GM12892 (cell line): ENCODE measurements at places on chromosomes 3 and 15.
A peak's percentile ranks its signal among the peaks of the same experiment; 100 is the strongest.

DNA sequence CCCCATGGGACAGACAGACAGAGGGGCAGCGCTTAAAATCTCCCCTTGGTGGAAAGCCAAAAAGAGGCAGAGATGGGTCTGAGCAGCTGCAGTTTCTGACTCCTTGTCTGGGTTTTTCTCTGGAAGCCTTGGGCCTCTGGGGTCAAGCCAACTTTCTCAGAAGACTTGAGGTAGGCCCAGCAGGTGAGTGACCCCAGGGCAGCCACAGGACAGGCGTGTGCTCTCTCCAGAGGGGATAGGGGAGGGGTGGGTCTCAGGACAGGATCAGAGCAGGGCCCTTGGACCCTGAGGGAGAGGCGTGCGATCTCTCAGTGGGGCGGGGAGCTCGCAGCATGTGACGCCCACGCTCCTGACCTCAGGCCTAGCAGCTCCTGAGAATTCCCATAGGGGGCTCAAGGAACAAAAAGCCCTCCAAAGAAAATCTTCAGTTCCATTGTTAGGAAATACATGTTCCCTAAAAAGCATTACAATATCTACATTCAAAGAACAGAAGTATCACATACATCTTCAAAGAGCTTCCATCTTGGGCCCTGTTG is 34.6 kb upstream of the DUSP7 start:
- DNase-seq, result no peak

GRCh38 chr3:88926221-88926620 is 181.2 kb upstream of the EPHA3 start:
- DNase-seq, result no peak

DNA sequence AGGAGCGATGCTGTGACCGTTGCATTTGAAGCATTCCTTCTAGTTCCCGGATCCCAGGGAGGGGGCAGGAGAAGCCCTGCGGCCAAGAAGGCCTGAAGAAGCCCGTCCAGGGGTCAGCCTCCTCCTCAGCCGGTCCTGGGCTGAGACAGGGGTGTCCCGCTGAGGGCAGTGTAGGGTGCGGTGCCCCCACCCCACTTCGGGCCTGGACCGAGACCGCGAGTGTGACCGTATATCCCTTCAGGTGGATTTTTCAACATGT is 2.8 kb downstream of the OCA2 start:
- DNase-seq, result no peak

DNA sequence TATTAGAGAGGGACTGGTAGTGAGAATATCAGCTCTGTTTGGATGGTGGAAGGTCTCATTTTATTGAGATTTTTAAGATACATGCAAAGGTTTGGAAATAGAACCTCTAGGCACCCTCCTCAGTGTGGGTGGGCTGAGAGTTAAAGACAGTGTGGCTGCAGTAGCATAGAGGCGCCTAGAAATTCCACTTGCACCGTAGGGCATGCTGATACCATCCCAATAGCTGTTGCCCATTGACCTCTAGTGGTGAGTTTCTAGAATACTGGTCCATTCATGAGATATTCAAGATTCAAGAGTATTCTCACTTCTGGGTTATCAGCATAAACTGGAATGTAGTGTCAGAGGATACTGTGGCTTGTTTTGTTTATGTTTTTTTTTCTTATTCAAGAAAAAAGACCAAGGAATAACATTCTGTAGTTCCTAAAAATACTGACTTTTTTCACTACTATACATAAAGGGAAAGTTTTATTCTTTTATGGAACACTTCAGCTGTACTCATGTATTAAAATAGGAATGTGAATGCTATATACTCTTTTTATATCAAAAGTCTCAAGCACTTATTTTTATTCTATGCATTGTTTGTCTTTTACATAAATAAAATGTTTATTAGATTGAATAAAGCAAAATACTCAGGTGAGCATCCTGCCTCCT is 87.2 kb downstream of the TGFBR2 start:
- peak; percentile 13 for DNase-seq

GRCh38 chr3:197512691-197513571 is 42.8 kb downstream of the BDH1 start:
- DNase-seq, result no peak

GRCh38 chr15:85525755-85526154 is 145.4 kb downstream of the AKAP13 start:
- DNase-seq, result no peak

DNA sequence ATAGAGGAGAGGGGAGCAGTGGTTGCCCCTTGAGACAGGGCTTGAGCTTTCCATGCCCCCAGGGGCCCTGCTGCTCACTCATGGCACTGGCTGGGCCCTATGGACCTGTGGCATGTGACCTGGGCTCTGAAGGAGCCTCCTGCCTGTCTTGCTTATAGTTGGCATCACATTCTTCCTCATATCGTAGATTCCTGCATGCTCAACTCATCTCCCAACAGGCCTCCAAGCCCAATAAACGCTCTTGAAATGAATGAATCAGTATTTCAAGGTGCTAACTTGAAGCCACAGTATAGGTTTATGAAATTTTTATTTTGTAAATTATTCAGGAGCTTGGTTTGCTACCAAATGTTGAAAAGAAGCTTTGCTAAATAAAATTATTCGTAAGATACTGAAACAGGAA is 93.3 kb upstream of the SLC7A14 start:
- DNase-seq, result no peak

- DNase-seq, result no peak
Observed at GRCh38 chr3:12891985-12892839, 50.8 kb upstream of the RPL32 start.

- DNase-seq, result no peak
Observed at GRCh38 chr3:190302212-190302867, 19.9 kb downstream of the CLDN1 start.

DNA sequence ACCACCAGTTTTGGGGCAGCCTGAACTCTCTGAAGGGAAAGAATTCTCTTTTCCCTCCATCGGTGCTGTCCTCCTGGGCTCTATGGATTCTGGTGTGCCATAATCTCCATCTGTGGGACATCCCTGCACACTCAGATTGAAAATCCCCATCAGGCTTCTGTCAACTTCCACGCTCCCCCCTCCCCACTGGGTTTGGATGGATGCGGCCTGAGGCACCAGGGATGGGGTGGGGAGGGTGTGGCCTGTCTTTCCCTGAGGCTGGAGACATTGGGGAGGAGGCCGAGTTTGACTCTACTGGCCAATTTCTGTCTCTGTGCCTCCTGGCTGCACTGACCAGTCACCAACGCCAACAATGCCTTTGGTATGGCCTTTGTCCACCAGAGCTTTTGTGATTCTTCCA is 16.3 kb upstream of the FBLN2 start:
- no peak for DNase-seq

GRCh38 chr3:52615166-52615565 is 70.5 kb downstream of the PBRM1 start:
- no peak for DNase-seq

DNA sequence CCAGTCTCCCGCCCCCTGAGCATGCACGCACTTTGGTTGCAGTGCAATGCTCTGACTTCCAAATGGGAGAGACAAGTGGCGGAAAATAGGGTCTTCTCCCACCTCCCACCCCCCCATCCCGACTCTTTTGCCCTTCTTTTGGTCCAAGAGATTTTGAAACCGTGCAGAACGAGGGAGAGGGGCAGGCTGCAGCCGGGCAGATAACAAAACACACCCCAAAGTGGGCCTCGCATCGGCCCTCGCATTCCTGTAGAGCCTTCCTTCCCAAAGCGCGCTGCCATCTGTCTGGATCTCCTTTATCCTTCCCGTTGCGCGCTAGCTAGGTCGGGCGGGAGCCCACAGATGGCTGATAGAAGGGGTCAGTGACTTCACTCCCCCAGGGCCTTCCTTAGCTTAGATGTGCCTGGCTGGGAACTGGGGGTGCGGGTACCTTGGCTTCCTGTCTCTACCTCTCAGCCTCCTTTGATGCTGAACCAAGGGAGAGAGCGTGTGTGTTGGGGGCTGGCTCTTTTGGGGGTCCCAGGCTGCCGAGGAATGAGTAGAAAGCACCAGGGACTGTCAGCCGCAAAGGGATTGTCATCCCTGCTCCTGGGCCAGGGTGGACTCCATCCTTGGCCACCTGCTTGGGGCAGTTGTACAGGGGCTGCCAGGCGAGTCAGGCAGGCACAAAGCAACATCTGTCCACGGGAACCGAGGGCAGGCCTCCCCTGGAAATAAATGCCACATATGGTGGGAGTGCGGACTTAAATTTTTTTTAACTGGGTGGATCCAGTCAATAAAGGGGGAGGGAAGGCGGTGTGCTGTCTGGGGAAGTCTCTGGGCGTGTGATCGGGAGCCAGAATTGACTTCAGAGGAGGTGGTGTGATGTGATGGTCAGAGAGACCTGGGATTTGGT is 1.8 kb downstream of the SMAD3 start:
- no peak for DNase-seq

- DNase-seq, result peak; percentile 41
Observed at GRCh38 chr3:169846458-169847193, 23.1 kb downstream of the LRRC31 start.

GRCh38 chr3:52978109-52978754 is 67.6 kb downstream of the SFMBT1 start:
- no peak for DNase-seq

GRCh38 chr15:60682615-60683014 is 203.7 kb upstream of the ICE2 start:
- no peak for DNase-seq

GRCh38 chr3:174363256-174363655 is 495.9 kb upstream of the NAALADL2 start:
- DNase-seq, result no peak

- DNase-seq, result no peak
Observed at GRCh38 chr3:37641556-37641955, 220.1 kb upstream of the CTDSPL start.

- DNase-seq, result no peak
Observed at GRCh38 chr3:108008106-108008505, 82.7 kb downstream of the CD47 start.

DNA sequence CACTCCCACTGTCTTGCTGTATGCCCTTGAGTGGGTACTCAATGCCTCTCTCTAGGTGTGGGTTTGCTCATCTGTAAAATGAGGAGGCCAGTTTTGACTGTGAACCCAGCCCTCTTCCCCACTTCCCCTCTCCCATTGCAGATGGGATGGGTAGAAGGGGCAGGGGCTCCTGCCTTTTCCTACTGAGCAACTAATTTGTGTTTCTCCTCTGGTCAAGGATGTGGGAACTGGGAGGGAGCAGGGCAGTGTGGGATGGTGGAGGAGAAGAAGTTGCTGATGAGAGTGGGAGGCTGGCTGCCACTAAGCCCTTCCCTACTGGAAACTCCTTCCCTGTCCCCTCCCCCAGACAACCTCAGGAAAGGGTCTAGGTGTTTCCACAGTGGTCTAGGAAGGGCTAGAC is 20.1 kb upstream of the ANKDD1A start:
- no peak for DNase-seq

DNA sequence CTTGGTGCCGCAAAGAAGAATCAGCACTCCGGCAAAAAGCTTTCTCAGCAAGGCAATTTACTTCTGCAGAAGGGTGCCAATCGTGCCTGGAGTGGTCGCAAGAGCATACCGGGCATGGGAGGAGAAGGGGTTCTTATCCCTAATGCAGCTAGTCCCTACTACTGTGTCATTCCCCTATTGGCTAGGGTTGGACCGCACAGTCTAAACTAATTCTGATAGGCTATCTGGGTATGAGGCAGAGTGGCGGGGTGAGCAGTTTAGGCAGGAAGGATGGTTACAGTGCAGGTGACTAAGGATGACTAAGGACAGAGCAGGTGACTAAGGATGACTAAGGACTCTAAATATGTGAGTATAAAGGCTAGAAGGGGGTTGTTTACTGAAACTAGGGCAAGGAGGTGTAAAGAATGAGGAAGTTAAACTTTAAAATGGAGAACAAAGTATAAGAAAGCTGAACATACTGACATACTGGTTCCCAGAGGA is 52.9 kb downstream of the PGBD4 start:
- no peak for DNase-seq

DNA sequence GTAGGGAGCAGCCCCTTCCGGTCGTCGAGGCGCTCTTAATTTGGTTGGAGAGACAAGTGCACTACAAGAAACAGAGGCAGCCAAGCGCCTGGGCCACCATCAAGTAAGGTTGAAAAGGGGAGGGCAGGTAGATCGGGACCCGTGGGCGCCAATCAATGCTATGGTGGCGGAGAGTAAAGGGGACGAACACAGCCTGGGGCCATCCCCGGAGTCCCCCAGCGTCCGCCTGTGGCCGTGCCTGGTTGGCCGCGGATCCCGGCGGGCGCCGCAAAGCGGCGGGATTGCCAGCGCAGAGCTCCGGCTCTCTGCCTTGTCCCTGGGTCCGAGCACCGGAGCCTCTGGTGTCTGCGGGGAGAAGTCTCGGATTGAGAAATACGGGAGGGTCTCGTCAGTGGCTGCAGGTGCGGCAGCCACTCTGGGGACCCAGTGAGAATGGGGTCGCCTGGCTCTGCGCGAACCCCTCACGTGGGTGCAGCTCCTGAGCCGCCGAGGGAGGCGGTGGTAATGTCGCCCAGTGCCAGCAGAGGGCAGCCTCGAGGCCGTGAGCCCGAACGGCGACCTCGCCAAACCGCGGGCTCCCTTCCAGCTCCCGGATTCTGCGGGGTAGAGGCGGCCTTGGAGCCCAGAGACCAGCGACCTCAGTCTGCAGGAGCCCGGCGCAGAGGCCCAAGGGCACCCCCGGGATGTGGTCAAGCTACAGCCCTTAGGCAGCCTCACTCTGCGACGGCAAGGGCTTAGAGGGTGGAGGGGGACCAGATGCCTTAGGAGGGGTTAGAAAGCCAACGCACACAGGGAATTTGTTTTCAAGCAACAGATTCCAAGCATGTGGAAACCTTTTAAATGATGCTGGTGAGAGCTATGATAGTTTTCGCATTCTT is 10.8 kb downstream of the FOXL2 start:
- peak; percentile 88 for DNase-seq

GRCh38 chr3:35954413-35954812 is 315.1 kb downstream of the ARPP21 start:
- no peak for DNase-seq

- DNase-seq, result peak; percentile 80
Observed at GRCh38 chr3:186772701-186773417, 10.5 kb upstream of the EIF4A2 start.

GRCh38 chr3:31652296-31652695 is 119.6 kb downstream of the STT3B start:
- no peak for DNase-seq

- no peak for DNase-seq
Observed at GRCh38 chr3:105802118-105802706, 66.6 kb downstream of the CBLB start.

GRCh38 chr3:114697401-114697800 is 403.6 kb downstream of the TIGIT start:
- no peak for DNase-seq

- DNase-seq, result no peak
Observed at GRCh38 chr15:93028111-93028631, 60.8 kb downstream of the RGMA start.

- DNase-seq, result peak; percentile 64
Observed at GRCh38 chr3:183895296-183895695, 10.6 kb upstream of the PARL start.

DNA sequence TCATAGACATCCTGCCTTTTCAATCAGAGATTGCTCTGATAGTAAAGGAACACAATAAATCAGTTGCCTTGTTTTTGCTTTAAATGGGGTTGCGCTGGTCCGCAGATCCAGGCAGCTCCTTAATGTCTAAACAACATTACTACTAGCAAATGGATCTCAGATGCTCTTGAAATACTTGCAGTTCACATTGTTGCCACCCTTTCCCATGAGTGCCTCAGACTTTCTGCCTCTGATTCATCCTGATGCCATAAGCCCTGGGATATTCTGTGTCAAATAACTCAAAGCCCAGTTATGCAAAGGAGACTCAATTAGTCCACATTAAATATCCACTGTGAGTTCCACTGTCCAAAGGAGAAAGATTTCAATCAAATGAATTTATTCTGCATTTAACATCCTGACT is 196.7 kb downstream of the PLCH1 start:
- DNase-seq, result no peak
